Left colon (tissue), 2 donors: ENCODE measurements at places on chromosomes 3 and 15.

DNA sequence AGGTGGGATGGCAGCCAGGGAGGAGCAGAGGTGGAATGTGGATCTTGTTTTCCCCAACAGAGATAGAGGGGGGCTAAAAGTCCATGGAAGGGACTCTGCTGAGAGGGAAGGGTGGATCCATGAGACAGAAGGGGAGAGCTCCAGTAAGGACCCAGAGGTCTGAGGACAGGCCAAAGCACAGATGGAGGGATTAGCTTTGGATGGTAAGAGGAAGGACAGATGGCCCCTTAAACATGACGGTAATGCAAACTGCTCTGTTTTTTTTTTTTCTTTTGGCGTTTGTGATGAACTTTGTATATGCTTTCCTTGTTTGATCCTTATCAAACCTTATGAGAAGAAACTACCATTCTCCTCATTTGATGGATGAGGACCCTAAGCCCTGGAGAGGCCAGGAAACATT lies 96.2 kb downstream of the IGF1R start:
- no peak for DNase-seq

DNA sequence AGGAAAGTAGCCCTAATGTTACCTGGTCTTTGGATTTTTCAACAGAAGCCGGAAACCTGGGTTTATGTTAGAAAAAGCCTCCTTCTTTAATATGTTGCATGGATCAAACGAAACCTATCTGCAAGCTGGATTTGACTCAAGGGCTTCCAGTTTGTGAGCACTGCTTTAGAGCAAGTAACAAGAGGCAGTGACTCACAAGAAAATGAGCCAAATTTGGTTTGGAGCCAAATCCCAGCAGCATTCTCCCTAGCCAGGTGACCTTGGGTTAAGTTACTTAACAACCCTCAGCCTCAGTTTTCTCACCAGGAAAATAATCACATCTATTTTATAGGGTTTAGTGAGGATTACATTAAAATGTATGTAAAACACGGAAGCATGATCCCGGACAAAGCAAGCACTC lies 215.2 kb upstream of the PRICKLE2 start:
- no peak for DNase-seq

- no peak for DNase-seq
Measured at GRCh38 chr15:67199391-67199790, 55.1 kb downstream of the AAGAB start.

DNA sequence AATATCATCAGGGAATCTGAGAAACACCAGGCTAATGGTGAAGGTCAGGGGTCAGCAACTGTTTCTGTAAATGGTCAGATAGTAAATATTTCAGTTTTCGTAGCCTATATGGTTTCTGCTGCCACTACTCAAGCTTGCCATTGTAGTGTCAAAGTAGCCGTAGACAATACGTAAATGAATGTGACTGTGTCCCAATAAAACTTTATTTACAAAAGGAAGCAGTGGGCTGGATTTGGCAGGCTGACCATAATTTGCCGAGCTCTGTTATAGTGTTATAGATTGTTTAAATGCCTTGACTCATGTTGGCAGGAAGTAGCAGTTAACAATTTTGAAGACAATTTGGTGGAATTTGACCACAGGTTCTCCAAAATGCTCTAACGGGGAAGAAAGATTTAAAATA lies 548.2 kb downstream of the FOXP1 start:
- peak; percentile 80 for DNase-seq

DNA sequence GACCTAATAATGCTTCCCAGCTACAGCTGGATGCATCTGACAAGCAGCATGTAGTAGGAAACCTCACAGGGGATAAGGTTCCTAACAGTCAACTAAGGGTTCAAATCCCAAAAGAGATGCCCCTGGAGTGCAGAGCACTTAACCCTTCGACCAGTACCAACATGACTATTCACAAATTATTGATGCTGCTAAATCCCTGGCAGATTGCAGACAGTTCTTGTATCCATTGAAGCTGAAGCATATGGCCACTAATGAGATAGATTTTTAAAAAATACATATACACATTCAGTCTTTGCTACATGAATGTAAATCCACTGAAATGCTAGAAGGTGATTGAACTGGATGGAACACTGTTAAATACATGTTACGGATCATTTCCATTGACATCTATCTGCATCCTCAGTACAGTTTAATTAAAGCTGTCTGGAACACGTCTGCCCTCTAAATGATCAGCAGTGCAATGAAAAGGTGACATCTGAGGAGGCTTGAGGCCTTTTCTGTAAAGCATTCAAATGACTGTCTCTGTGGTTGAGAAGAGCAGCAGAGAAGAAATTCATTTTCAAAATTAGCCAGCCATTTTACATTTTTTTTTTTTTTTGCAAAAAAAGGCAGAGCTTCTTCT lies 19.5 kb upstream of the NANOGP8 start:
- DNase-seq: no peak

GRCh38 chr15:80892414-80892813 lies 97.2 kb downstream of the MESD start:
- no peak for DNase-seq

DNA sequence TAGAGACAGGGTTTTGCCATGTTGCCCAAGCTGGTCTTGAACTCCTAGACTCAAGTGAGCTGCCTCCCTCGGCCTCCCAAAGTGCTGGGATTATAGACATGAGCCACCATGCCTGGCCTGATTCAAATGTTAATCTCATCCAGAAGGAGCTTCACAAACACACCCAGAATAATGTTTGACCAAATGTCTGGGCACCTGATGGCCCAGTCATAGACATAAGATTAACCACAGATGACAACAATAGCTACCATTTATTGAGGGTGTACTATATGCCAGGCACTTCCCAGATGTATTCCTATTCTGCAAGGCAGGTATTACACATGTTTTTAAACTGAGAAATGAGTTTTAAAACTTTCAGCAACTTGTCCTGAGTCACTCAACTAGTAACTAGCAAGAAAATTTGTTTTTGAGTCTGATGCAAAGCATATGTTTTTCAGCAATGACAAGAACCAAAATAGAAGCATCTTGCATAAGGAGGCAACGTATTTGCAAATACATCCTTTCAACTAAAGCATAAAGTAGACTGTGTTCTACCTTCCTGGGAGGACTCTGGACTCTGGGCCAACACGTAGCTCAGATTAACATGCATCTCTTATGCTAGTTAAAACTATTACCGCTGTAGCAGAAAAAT lies 8.1 kb upstream of the SPG21 start:
- DNase-seq: no peak

DNA sequence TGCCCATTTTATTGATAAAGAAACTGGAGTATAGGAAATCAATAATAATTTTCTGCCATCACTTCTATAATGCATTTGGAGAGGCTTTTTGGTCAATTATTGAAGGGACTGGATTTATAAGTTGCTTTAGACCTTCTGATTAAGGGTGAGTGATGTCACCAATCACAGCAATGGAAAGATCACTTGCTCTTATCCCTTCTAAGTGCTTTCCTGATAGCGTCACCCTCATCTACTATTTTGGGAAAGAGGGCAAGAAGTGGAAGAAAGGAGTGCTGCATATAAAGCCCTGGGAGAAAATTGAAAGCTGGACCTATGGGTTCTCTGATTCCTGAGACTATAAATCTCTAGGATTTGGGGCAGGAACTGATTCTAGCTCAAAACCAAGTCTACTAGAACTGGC lies 771.3 kb downstream of the AGBL1 start:
- no peak for DNase-seq

DNA sequence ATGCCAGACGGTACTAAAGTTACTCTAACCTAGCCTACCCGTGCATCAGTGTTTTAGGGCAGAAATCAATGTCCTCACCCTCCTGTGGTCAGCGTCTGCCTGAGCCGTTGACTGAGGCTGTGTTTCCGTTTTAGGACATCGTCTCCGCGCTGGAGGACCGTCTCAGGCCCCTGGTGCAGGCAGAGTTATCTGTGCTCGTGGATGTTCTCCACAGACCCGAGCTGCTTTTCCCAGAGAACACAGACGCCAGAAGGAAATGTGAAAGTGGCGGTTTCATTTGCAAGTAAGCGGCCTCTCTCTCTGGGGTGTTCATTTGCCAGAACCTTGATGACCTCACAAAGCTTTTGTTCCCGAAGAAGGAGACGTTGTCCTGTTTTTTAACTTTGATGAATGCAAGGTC lies 217.0 kb downstream of the ITPR1 start:
- DNase-seq: no peak

- no peak for DNase-seq
Measured at GRCh38 chr15:57479005-57479404, 102.7 kb downstream of the CGNL1 start.

- DNase-seq: no peak
Measured at GRCh38 chr3:182692021-182692420, 101.3 kb upstream of the ATP11B start.

GRCh38 chr3:179503640-179504039 lies 52.4 kb upstream of the GNB4 start:
- no peak for DNase-seq

GRCh38 chr15:54789376-54789775 lies 407.4 kb downstream of the RSL24D1 start:
- no peak for DNase-seq

- DNase-seq: no peak
Measured at GRCh38 chr3:134249296-134249841, 1.3 kb downstream of the RYK start.

- no peak for DNase-seq
Measured at GRCh38 chr15:49984436-49984835, 134.6 kb downstream of the ATP8B4 start.

GRCh38 chr3:173439004-173439403 lies 41.5 kb downstream of the NLGN1 start:
- DNase-seq: no peak

- no peak for DNase-seq
Measured at GRCh38 chr3:8529738-8530525, 28.3 kb downstream of the LMCD1 start.

- DNase-seq: no peak
Measured at GRCh38 chr3:127458696-127459604, 131.6 kb downstream of the TPRA1 start.

DNA sequence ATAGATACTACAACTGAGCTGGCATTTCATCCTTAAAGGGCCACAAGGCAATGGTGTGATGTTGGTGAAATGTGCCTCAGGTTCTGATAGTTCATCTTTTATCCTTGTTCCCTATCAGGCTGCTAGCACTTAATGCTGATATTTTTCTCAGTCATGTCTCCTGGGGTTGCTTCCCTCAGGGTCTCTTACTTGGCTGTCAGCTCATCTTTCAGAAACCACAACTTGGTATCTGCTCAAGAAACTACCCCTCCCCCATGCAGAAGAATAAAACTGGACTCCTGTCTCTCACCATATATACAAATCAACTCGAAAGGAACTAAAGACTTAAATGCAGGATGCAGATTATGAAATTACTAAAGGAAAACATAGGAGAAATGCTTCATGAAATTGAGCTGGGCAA lies 308.1 kb downstream of the CHST2 start:
- no peak for DNase-seq

DNA sequence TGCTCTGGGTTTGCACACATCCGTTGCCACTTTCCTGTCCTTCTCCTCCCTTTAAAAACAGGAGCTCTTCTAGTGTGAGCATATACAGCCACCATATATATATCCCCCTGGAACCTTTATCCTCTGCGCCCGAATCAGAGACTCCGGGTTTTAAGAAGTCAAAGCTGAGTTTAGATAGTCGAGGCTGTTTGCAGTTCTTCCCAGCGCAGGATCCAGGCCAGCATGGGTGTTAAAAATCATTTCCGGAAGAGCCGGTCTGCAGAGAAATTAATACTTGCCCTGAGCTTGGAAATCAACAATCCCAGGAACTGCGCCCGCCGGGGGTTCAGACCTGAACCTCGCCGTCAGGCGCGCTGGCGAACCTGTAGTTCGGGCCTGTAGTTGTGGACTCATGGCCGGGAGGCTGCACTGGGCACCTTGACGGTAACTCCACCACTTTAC lies 2.3 kb downstream of the SHOX2 start:
- DNase-seq: peak; percentile 10

DNA sequence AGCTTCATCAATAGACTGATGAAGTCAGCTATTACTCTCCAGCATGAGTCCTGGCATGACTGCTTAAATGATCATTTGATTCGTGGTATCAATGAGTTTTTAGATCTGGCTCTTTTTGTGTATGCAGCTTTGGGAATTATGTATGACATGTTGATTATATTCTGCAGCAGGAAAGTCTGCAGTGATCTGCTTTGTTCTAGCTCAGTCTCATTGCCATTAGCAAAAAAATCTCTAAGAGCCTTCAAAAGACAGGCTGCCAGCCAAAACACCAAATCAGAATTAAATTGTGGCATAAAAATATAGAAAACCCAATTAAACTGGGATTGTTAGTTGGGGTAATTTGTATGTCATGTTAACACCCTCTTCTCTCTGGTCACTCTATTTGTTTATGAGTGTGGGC lies 1021.0 kb upstream of the SEMA6D start:
- DNase-seq: no peak

DNA sequence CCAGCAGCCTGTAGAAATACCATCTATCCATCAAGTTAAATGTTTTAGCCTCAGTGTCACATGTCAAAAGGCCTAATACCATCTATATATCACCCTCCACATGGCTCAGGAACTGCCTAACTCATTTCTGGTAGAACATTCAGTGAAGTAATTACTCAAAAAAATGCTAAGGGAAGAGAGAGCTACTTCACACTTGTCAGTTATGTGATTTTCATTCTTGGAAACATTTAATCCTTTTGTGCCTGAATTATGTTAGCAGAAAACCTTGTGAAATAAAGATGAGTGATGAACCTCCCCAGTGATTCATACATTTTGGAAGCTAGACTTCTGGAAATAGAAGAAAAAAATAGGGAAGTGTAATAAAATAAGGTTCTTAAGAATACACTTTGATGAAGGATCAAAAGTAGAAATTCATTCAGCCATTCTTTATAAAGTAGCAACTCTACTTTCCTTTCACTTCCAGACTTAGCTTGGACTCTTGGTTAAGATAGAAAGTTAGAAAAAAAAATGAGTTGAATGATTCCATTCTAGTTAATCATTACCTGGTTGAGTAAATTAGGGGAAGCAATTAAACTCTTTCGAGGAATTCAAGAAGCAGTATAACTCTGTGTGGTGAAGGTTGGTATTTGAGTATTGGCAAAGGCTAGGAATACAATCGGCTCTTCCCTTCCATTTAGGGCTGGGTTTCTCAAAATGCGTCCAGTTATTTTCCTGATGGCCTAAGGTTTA lies 3.6 kb downstream of the OTOL1 start:
- DNase-seq: no peak

- no peak for DNase-seq
Measured at GRCh38 chr15:91192690-91193377, 92.8 kb downstream of the SV2B start.

DNA sequence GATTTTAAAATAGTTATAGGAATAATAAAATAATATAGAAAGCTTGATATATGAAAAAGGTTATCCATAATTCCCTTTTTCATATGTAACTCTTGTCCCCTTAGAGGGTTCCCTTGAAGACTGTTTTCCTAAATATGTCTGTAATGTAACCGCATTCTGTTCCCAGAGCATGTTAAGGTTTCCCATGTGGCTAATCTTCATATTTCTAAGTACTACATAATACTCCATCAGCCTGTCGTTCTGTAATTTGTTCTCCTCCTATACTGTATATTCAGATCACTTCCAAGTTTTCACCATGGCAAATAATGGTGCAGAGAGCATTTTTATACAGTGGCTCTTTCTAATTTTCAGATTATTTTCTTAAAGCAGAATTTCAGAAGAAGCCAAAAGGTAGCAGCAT lies 6.7 kb downstream of the NMNAT3 start:
- DNase-seq: no peak
